ENCODE measurements at places on chromosomes 2 and 18.

DNA sequence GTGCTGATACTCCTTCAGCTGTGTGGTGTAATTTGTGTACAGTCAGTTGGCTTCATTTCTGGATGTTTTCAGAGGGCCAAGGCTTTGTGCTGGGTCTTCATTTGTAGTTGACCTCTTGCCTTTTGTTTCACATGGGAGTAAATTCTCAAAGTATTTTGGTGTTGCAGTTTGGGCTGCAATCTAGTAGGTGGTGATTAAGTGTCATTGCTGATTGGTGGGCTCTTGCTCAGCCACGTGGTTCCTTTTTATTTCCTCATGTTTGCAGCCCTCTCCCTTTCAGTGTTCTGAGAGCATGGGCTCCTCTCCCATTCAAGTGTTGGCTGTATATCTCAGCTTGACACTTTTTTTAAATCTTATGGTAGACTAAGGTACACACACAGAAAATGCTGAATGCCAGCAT lies 96.8 kb downstream of the SNTG2 start:
- DNase-seq: no peak

- DNase-seq: no peak
Observed at GRCh38 chr2:188600536-188601210, 309.0 kb downstream of the GULP1 start.

DNA sequence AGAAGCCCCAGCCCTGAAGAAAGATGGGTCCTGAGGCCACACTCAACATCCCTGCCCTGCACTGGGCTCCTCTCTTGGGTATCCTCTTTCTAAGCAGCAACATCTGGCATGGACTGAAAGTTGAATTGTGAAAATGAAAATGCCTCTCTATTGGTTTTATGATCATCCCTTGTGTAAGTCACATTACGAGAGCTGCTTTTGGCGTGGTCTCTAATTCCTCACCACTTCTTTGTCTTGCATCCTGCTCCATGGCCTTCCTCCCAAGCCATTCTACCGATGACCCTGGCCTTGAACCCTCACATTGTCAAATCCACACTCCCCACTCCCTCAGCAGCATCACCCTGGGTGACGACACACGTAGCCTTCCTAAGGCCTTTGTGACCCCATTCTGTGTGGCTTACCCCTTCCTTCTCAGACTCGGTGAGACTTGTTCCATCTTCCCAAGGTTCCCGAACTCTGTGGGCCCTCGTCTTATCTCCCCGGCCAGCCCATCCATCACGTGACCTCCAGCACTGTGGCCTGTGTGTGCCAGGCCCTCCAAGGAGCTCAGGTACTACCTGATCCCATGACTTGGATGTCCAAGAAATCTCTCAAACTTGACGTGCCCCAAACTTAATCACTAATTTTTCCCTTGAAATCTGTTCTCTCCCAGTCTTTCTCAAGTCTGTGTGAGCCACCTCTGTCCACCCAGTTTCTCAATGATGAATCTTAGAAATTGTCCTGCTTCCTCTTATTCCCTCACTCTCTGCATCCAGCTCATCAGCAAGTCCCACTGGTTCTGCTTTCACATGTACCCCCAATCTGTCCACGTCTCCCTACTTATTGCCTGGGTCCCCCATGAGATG lies 194.7 kb upstream of the HS6ST1 start:
- no peak for DNase-seq

DNA sequence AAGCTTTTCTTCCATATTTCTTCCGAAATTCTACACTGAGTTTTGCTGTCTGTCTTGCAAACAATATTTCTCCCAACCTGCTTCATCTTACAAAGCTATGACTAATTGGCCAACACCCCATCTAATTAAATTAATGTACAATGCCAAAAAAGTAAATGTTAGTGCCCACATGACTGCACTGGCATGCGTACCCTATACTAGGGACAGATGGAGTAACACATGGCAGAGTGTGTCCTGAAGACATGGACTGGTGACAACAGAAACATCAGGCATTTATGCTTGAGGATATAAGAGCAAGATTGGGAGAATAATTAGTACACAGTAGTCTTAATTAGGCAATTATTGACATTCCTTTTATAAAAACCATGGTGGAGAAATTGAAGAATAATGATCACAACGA lies 66.8 kb downstream of the MREG start:
- DNase-seq: no peak

DNA sequence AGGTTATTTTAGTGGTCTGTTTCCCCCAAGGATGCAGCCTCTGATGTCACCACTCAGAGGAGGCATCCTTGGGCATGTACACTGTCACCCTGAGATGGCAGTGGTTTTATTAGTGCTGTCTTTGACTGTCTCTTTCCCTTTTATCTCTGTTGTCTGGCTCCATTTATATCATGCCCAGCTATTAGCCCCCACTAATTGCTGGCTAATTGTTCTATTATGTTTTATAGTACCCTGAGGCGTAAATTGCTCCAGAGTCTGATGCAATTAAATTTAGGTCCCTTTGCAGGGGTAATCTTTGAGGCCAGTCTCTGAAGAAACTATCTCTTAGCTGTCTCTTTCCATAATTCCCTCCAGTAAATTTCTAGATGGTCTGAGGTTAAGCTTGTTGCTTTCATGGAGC lies 301.0 kb upstream of the KLHL29 start:
- DNase-seq: no peak

GRCh38 chr18:3044931-3045698 lies 32.2 kb upstream of the LPIN2 start:
- DNase-seq: no peak

DNA sequence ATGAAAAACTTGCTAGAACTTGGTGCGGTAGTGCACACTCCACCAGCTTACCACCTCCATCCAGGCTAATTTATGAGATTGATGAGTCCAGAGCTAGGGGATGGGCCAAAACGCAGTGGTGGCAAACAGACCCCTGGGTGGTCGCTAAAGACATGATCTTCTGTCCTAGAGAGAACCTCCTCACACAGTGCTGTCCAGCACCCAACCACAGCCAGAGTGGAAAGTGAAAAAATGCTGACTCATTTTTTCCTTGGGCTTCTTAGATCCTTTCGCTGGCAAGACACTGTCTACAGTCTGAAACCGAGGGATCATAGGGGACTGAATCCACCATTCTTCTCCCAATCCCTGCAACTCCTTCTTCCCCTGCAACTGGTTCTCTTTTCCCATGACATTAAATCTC lies 4.1 kb downstream of the ANTXR1 start:
- no peak for DNase-seq

DNA sequence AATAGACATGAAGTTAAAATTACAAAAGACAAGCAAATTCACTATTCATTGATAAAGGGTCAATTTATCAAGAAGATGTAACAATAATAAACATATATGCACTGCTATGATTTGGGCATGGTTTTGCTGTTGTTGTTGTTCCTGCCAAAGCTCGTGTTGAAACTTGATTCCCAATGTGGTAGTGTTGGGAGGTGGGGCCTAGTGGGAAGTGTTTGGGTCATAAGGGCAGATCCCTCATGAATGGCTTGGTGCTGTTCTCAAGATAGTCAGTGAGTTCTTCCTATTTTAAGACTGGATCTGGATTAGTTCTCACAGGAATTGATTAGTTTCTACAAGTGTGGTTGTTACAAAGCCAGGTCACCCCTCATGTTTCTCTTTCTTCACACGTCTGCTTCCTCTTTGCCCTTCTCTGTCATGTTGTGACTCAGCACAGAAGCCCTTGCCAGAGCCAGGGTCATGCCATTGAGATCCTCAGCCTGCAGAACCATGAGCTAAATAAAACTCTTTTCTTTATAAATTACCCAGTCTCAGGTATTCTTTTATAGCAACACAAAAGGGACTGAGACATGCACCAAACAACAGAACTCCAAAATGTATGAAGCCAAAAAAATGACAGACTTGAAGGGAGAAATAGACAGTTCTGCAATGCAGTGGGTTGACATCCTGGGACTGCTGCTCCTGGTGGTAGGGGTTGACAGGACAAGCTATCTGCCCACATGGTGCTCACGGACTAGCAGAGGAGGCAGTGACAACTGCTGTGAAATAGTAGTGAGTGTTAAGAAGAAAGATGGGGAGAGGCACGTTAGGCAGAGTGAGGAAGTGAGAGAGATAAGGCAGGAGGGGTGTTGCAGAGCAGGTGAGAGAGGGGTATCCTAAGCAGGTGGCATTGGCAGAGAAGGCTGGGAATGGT lies 18.6 kb upstream of the SKA1 start:
- DNase-seq: no peak

DNA sequence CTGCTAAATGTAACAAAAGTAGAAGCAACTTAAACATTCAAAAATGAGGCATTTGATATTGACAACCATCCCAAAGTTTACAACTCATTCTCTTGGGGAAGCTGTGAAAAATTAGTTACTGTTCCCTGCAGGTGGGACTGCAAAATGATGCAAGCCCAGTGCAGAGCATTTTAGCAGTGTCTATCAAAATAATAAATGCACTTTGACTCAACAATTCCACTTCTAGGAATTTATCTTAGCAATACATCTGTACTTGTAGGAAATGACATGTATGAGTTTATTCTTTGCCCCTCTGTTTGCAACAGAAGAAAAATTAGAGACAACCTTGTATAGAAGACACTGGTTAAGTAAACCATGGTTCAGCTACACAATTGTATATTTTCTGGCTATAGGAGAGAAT lies 48.0 kb upstream of the TLK1 start:
- DNase-seq: no peak

GRCh38 chr2:30466216-30466615 lies 19.2 kb downstream of the LCLAT1 start:
- no peak for DNase-seq

GRCh38 chr2:30505500-30506180 lies 58.6 kb downstream of the LCLAT1 start:
- no peak for DNase-seq

DNA sequence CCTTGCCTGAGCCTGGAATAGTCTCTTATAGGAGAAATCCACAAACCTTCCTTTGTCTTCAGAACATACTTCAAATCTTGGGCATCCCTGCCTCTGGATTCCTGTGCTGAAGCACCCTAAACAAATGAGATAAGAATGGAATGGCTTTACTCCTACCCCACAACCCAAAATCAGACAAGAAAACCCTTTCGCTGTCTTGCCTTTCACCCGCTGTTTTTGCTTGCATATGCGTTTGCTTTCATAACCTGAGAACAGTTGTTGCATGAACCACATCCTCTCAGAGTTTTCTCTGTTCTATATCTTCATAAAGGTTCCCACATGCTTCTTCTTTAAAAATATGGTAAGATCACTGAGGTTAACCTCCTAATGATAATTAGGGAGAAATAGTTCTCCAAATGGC lies 132.1 kb upstream of the MAP3K20 start:
- no peak for DNase-seq

DNA sequence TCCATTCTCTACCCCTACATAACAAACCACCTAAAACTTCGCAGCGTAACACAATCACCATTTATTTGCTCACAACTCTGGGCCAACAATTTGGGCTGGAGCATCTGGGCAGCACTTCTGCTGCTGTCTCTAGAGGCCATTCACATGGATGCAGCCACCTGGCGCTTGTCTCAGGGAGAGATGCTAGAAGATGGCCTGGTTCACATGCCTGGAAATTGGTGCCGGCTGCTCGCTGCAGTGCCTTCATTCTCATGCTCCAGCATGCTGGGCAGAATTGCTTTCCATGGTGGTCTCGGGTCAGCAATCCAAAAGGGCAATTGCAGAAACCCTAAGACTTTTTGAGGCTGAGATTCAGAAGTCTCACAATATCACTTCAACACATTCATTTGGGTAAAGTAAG lies 157.4 kb downstream of the SUCLG1 start:
- DNase-seq: no peak

All from globus pallidus (tissue), 1 donor.